ENCODE measurements at places on chromosomes 12 and 14.

GRCh38 chr12:131176926-131177325 is 223.2 kb downstream of the ADGRD1 start:
- no peak for DNase-seq

- no peak for DNase-seq
These were observed 165.2 kb downstream of the VRK1 start for GRCh38 chr14:96962337-96962736.

GRCh38 chr12:109725321-109726105 is 11.9 kb downstream of the FAM222A start:
- DNase-seq, result no peak

DNA sequence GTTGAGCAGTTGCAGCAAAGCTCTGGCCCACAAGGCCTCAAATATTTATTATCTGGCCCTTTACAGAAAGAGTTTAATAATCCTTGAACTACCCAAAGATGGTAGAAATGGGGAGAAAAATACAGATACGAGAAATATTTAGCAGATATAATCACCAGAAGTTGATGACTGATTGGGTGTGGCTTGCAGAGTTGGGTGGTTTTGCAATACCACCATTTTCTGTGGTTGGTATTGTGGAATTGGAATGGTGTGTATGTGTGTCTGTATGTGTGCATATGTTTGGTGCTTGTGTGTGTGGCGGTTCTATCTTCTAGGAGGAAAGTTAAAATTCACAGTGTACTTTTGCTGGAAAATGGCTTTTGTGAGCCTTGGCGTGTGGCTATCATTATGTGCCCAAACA is 85.4 kb upstream of the MANSC4 start:
- DNase-seq, result no peak

GRCh38 chr12:42779186-42779859 is 189.8 kb upstream of the PRICKLE1 start:
- no peak for DNase-seq

GRCh38 chr12:39033782-39034181 is 128.4 kb upstream of the CPNE8 start:
- DNase-seq, result no peak

- DNase-seq, result no peak
These were observed 818.4 kb upstream of the ATXN7L3B start for GRCh38 chr12:73719223-73719622.
